ENCODE measurements at places on chromosomes 4 and X.

GRCh38 chrX:152941328-152942076 is 43.6 kb downstream of the ZNF185 start:
- DNase-seq, result peak; percentile 83

DNA sequence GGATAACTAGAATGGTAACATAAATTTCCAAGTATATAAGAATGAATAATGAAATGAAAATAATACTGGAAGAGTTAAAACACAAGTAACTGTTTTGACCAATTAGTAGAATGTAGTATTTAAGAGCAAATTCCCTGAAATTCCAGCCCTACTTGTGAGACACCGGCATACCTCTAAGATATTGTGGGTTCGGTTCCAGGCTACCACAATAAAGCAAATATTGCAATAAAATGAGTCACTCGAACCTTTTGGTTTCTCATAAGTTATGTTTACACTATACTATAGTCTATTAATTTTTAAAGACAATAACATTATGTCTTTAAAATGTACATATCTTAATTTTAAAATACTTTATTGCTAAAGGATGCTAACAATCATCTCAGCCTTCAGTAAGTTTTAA is 15.2 kb upstream of the IQCM start:
- DNase-seq, result no peak

DNA sequence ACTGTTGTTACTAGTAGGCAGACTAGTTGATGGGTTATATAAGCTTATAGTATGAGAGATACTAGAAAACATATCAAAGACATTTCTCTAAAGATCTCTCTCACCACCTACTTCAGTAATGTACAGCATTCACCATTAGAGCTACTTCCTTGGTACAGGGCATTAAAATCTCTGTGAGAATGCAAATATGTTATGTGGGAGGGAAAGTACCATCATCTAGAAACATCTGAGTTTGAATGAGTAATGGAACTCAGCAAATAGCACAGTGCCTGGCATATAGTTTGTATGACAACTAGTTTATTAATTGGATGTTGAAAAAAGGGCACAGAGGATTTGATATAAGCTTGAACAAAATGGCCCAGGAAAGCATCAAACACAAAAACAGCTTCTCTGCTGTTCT is 211.1 kb downstream of the GLUD2 start:
- DNase-seq, result no peak

DNA sequence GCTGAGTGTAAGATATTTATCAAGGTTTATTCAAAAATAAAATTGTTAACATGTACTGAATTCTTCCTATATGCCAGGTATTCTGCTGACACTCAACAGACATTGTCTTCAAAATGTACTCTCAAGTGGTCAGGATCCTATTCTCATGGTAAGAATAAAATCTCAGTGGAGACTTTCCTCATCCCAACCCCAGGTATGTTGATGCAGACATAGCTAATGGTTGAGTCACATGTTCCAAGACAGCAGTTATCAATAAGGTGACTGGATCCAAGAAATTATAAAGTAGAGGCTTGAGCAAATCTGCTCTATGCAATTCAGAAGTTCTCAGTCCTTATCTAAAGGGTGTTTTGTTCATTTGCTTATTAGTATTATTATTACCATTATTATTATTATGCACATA is 115.2 kb upstream of the GABRA2 start:
- no peak for DNase-seq

GRCh38 chrX:68718443-68718820 is 71.0 kb downstream of the STARD8 start:
- no peak for DNase-seq

DNA sequence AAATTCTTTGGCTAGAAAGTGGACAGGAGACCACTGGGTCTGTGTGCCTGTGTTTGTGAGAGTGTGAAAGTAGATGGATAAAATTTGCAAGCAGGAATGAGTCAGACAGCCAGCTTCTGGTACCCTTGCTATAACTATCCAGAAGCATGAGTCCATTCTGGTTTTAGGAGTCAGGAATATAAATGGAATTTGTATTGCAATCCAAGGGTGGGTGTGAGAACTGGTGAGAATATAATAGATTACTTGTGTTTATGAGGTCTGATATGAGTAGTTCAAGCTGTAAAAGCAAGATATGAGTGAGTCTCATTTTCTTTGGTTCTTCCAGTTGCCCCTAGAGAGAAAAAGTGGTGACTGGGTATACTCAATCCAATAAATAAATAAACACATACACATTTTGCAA is 212.7 kb upstream of the TAPT1 start:
- no peak for DNase-seq

GRCh38 chr4:147250062-147250461 is 230.8 kb upstream of the EDNRA start:
- no peak for DNase-seq

DNA sequence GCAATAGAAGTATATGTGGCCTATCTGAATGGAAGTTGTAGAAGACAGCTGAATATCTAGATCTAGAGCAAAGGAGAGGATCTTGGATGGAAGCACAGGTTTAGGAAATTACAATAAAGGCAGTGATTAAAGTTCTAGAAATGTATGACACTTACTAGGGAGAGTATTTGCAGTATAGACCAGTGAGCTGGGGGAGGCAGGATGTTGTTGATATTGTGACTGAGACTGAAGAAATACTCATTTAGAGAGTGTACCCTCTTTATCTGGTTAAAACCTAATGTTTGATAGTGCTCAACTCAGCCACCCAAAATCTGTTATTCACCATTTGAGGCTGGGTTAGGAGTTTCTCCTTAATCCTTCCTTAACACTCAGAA is 439.5 kb downstream of the GRXCR1 start:
- no peak for DNase-seq

GRCh38 chrX:118718737-118719136 is 8.7 kb upstream of the IL13RA1 start:
- no peak for DNase-seq

GRCh38 chr4:18110099-18110498 is 88.5 kb upstream of the LCORL start:
- no peak for DNase-seq

GRCh38 chr4:47930971-47931804 is 16.8 kb upstream of the NFXL1 start:
- DNase-seq, result no peak
